ENCODE measurements at places on chromosomes 4 and X.

- H3K27me3 ChIP-seq: peaks cover 95% of the 10 kb centered on the region
- no peaks in the 10 kb centered on the region for H3K36me3 ChIP-seq
- no peak overlapping the region for H3K4me3 ChIP-seq
- DNase-seq: no peak
These were observed 11.5 kb downstream of the HAND2 start for GRCh38 chr4:173518425-173519102.

DNA sequence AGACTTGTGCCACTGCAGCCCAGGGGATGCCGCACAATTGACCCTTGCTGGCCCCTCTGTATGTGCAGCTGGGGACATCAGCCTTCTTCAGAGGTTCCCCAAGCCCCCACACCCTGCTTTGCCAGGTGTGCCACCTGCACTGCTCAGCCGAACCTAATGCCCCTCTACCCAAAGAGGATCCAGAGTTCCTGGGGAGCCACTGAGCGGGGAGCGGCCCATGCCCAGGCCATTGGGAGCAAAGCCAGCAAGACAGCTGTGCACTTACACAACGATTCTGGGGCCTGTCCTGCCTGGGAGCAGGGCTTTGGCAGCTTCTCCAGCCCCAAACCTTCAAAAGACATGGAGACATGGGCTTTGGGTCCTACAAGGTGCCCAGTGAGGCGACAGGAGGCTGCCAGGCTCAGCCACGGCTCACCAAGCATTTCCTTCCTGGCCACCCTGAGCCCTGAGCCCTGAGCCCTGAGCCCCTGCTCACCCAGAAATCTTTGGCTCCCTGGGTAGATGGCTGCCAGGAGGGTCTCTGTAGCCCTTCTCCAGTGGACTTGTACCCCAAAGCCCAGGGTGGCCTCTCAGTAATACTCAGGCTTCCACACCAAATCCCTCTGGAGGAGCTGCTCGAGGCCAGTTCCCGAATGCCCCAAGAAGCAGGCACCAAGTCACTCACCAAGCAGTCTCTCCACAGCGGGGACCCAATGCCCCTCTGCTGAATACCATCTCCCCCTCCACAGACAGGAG, 13.0 kb downstream of the PNMA6E start:
- DNase-seq: peak; percentile 17
- no peak overlapping the region for H3K4me3 ChIP-seq
- H3K27me3 ChIP-seq: no peaks in the 10 kb centered on the region

GRCh38 chr4:168411318-168412150, 68.8 kb downstream of the DDX60L start:
- no peaks in the 10 kb centered on the region for H3K27me3 ChIP-seq
- peaks cover 4% of the 10 kb centered on the region for H3K4me1 ChIP-seq
- no peak overlapping the region for H3K27ac ChIP-seq
- no peak overlapping the region for H3K4me3 ChIP-seq
- H3K36me3 ChIP-seq: peaks cover 16% of the 10 kb centered on the region

DNA sequence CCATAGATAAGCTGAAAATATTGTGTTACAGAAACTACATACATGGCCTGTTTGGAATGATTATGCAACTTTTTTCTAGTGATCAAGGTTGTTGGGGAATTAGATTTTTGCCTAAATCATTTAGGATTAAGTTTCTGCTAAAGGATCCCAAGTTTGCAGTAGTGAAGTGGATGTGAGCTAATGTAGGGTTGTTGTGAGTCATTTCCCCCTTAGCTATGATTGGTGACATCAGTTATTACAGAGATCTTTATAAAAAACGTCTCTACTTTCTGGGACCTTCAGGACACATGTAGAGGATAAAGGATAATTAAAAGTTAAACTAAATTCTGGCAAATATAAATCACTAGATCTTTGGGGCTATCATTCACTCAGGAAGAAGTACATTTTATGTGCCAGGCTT, 133.3 kb downstream of the GATB start:
- H3K27me3 ChIP-seq: no peaks in the 10 kb centered on the region
- no peaks in the 10 kb centered on the region for H3K36me3 ChIP-seq
- H3K4me1 ChIP-seq: peaks cover 3% of the 10 kb centered on the region
- no peak for DNase-seq
- H3K27ac ChIP-seq: no peak overlapping the region
- H3K4me3 ChIP-seq: no peak overlapping the region

DNA sequence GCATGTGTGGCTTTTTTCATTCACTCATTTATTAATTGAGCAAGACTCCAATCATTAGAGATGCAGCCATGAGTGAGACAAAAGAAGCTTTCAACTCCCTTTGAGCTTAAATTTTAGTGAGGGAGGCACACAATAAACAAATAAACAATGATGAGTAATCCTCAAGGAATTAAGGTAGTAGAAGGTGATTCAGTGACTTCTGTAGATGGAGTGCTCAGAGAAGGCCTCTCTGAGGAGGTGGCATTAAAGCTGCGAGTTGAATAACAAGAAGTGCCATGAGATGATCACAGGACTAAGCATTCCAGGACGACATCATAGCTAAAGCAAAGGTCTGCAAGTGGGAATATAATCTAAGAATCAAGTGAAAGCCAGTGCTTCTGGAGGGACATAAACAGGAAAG, 77.6 kb downstream of the NWD2 start:
- no peak overlapping the region for H3K4me3 ChIP-seq
- H3K4me1 ChIP-seq: no peaks in the 10 kb centered on the region
- peaks cover 3% of the 10 kb centered on the region for H3K27me3 ChIP-seq

All from lung (tissue), 17 donors.